Activated T-cell treated with anti-CD3 and anti-CD28 coated beads for 48 hours (primary cell): ENCODE measurements at places on chromosomes 1 and 21.
A peak's percentile ranks its signal among the peaks of the same experiment; 100 is the strongest.

GRCh38 chr1:33157131-33157530, 24.7 kb downstream of the TRIM62 start:
- DNase-seq: no peak

GRCh38 chr1:63316984-63317816, 5.2 kb upstream of the FOXD3 start:
- peak; percentile 65 for DNase-seq

- DNase-seq: no peak
These were observed 7.9 kb upstream of the GUCA2B start for GRCh38 chr1:42145389-42145716.

DNA sequence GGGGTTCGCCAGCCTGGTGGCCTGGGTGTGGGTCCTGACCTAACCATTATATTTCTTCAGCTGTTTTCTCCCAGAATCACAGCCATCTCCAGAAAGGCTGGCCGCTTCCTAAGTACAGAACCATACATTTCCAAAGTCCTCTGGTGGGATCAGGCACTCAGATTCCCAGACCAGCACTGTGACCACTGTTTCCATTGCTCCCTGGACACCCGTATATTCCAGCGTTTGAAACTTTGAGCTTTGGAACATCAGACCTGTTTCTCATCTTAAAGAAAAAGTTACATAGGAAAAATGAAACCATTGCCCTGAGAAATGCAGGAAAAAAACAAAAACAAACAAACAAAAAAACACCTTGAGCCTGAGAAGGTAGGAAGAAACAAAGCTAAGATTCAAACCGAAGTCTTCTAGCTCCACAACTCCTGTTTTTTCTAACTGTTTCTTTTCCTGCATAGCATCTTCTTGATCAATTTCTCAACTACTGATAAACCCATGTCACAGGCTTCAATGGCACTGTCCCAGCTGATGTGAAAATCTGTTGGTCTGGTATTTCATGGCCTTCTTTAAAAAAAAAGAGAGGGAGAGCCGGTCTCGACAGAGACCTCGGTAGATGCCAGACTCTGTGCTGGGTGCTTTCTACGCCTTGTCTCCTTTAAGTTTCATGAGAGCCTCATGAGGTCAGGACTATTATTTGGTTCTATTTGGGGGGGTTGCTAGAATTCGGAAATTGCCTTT, 221.3 kb downstream of the TOMM20 start:
- no peak for DNase-seq

DNA sequence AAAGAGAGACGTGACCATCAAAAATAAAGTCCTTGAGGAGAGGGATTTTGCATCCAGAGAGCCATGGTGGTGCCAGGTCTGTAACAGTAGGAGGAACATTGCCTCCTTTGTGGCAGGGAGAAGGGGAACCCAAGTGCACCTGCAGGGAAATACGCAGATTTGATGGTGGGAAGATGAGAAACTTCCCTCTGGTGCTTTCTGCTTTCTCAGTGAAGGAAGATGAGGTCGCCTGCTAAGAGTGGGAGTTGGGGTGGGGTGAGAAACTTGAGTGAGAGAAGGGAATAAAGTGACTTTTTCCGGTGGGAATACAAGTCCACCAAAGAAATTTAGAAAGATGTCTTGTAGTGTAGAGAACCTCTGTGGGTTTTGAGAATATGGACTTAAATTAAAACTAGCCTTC, 9.1 kb downstream of the PLA2G4A start:
- no peak for DNase-seq

- DNase-seq: no peak
These were observed 14.8 kb downstream of the DNTTIP2 start for GRCh38 chr1:93864175-93864574.

- DNase-seq: no peak
These were observed 410.1 kb downstream of the BRINP3 start for GRCh38 chr1:190067592-190067991.

GRCh38 chr21:21231913-21232312, 233.7 kb downstream of the NCAM2 start:
- no peak for DNase-seq
